Effector memory CD4-positive, alpha-beta T cell (primary cell): ENCODE measurements at places on chromosomes 12 and 14.

DNA sequence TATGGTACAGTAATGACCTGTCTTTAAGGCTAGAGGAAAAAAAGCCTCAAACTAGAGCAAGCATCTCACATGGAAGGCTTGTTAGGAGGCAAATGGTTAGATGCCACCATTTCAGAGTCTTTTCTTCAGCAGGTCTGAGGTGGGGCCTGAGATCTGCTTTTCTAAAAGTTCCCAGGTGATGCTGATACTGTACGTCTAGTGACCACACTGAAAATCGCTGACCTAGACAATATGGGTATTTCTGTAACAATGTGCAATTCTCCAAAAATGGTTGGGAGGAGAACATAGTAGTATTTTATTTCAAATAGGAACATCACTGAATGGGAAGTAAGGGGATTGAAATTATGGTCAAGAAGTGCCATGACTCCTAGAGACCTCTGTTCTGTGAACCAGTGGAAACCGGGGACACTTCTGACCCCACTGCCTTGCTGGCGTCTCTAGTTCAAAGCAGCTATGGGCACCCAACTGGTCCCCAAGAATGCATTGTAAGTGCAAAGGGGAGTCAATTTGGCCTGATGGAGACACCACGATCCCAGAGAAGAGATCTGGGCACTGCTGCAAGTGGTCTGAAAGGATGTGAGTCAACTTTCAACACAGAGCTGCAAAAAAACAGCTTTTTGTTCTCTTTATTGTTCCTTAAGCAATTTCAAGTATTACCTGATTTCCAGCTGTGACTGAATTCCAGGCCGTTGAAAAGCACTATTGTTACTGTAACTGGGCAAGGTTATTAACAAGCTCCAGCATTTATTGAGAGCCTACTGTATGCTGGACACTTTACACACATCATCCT lies 54.4 kb upstream of the PLEKHG7 start:
- no peak for DNase-seq

- DNase-seq: peak; percentile 66
Measured at GRCh38 chr14:75982266-75983018, 647 bp upstream of the TGFB3 start.

- DNase-seq: no peak
Measured at GRCh38 chr14:63283884-63284248, 34.9 kb downstream of the GPHB5 start.

GRCh38 chr12:52349196-52349595 lies 18.1 kb downstream of the KRT85 start:
- DNase-seq: no peak

DNA sequence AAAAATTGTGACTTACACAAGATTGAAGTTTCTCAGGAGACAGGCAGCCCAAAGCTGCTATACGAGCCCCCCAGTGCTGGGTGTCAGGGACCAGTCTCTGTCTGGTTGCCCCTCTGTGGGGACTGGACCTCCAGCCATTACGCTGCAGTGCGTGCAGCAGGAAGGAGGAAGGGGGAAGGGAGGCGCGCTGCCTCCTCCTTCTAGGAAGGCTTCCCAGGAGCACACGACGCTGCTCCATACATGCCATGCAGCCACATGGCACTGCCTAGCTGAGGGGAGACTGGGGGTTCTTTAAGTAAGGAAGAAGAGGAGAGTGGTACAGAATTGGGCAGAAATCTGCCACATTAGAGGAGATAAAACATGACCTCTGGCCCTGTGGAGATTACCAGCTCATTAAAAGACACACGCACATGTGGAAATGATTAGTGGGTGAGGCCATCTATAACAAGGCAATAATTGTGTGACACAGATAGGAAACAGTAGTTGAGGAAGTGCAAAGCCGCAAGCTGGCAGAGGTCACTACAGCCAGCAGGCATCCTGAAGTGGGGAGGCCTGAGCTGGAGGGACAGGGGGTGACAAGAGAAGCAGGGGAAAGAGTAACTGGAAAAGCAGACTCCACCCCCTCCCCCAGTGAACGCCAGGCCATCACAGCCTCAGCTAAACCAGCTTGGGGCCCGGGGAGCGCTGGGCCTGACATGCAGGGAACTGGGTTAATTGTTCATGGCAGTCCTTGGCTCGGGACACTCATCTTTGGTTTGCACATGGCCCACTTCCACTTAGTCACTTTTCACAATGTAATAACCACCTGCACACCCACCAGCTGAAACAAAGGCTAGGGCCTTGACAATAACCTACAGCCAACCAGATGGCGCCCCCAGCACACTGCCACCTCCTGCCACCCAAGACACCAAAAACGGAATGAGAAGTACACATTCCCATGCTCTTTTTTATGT lies 39.6 kb downstream of the CCDC88C start:
- DNase-seq: no peak

DNA sequence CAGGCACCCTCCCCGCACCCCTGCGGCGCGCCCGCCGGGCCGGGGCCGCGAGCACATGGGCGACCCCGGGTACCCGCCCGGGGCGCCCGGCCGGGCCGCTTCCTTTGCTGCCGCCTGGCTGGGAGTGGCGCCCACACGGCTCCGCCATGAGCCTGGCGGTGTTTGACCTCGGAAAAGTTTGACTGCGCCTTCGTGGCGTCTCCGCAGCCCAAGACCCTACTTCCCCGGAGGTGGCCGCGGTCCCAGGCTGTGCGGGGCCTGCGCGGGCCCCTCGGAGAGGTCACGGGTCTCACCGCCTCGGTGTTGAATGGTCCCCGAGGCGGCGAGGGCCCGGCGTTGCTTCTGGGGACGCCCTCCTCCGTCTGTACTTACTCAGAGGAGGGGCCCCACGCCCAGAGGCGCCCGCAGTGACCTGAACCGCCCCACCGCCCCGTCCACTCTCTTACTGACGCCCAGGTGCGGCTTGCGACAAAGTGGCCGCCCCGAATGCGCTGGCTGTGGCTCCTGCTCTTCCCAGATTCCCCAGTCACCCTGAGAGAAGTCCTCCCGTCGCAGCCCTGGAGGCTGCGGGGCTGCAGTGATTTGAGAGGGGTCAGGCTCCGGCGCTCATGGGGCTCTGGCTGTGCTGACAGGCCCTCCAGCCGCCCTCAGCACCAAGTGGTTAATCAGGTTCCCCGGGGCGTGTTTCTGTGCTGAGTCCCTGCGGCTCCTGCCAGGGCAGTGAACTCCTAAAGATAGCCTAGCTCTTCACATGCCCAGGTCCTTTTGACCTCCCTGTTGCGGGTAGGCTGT lies 5.8 kb downstream of the KMT5A start:
- no peak for DNase-seq

DNA sequence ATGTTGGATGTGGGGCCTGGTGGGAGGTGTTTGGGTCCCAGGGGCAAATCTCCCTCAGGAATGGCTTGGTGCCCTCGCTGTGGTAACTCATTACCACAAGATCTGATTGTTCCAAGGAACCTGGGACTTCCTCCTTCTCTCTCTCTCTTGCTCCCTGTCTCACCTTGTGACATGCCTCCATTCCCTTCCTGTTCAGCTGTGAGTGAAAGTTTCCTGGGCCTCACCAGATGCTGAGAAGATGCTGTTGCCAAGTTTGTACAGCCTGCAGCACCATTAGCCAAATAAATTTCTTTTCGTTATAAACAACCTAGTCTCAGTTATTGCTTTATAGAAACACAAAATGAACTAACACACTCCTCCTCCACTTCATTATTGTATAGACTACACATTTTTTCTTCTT lies 759.8 kb upstream of the MDGA2 start:
- DNase-seq: no peak

- DNase-seq: no peak
Measured at GRCh38 chr12:108722992-108723766, 8.1 kb downstream of the CORO1C start.

DNA sequence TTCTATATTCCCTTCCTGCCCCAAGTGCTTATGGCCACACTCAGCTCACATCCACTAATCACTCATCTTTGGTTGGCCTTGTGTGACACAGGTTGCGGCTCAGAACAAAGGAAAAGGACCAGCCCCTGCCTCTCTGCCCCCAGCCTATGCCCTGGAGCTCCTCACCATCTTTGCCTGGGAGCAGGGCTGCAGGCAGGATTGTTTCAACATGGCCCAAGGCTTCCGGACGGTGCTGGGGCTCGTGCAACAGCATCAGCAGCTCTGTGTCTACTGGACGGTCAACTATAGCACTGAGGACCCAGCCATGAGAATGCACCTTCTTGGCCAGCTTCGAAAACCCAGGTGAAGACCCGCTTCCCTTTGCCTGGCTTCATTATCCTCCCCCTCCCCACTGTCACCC lies 15.8 kb upstream of the OAS2 start:
- no peak for DNase-seq

- no peak for DNase-seq
Measured at GRCh38 chr12:7959278-7959677, 23.3 kb upstream of the SLC2A3 start.

DNA sequence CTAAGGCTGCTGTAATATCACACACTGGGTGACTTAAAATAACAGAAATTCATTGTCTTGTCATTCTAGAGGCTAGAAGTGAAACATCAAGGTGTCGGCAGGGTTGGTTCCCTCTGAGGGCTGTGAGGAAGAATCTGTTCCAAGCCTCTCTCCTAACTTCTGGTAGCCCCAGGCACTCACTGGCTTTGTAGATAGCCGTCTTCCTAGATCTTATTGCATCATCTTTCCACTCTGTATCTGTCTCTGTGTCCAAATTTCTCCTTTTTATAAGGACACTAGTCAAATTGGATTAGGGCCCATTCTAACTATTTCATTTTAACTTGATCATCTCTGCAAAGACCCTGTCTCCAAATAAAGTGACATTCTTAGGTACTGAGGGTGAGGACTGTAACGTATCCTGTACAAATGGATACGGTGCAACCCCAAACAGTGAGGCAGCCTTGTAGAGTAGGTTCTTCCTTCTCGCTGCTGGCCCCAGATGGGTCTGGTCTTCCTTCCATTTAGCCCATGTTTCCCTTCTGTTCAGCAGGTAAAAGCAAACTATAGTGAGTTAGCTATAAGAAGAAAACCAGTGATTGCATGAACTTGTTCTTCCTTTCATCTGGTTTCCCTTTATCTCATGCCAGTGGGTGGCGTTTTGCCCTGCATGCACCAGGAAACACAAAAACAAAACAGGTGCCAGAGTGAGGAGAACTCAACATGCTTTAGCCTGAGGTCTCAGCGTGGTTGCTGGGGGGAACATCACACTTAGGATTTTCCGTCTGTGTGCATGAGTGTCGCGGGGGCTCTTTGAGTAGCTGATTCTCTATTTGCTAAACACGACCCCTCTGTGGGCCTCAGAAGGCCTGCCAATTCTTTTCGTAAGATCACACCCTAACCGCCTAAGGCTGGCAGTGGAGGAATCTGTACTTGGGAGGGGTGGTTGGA lies 19.5 kb downstream of the TTC9 start:
- DNase-seq: peak; percentile 25

GRCh38 chr12:47396902-47397663 lies 308.7 kb downstream of the RPAP3 start:
- DNase-seq: peak; percentile 2

- no peak for DNase-seq
Measured at GRCh38 chr14:73727166-73727565, 13.0 kb upstream of the PNMA1 start.

GRCh38 chr12:52427083-52427482 lies 7.1 kb downstream of the KRT75 start:
- DNase-seq: no peak

- DNase-seq: no peak
Measured at GRCh38 chr14:72714094-72714493, 179.8 kb downstream of the DPF3 start.

DNA sequence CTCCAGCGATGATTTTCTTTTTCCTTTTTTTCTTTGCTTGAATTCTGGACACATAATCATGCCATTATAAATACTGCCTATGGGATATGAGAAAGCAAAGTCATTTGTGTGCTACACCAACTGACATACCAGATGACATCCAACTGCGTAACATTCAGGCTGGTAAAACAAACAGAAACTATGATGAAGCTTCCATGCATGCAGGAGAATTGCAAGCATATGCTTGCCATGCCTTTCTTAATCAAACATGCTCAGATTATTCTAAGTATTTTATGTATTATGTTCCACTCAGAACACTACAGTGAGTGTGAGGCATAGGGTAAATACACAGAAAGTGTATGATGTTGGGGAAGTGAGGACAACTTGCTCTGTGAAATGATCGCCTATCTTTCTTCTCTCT lies 97.4 kb downstream of the C12orf50 start:
- no peak for DNase-seq

- DNase-seq: no peak
Measured at GRCh38 chr12:1013618-1014489, 22.8 kb downstream of the ERC1 start.

- DNase-seq: no peak
Measured at GRCh38 chr12:21725731-21726130, 48.8 kb downstream of the KCNJ8 start.

DNA sequence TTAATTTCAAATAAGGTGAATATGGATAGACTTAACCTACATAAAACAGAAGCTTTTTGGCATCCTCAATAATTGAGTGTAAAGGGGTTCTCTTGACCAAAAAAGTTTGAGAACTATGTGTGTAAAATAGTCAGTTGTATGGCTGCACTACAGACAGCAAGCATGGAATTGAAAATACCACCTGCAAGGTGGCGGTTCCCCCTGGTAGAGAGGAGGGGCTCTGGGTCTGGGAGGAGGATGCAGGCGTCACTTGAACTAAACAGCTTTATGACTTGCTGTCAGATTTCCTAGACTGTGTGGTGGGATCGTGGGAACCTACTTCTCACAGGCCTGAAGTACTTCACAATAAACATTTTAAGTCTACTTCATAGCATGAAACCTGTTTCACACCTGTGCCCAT lies 6.3 kb downstream of the EVL start:
- no peak for DNase-seq

DNA sequence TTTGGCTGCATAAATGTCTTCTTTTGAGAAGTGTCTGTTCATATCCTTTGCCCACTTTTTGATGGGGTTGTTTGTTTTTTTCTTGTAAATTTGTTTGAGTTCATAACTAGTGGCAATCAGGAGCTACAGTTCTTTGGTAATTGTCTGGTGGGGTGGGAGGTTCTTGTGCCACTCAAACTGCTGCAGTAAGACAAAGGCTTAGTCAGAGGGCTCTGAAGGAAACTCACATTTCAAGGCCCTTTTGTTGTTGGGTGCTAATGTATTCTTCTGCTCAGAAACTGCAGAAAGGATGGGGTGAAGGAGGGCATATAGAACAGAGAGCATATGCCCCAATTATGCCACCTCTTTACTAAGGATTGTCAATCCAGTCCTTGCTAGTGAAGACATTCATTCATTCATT lies 21.9 kb downstream of the MYRFL start:
- DNase-seq: no peak

GRCh38 chr12:121653999-121654398 lies 15.5 kb downstream of the MORN3 start:
- no peak for DNase-seq

DNA sequence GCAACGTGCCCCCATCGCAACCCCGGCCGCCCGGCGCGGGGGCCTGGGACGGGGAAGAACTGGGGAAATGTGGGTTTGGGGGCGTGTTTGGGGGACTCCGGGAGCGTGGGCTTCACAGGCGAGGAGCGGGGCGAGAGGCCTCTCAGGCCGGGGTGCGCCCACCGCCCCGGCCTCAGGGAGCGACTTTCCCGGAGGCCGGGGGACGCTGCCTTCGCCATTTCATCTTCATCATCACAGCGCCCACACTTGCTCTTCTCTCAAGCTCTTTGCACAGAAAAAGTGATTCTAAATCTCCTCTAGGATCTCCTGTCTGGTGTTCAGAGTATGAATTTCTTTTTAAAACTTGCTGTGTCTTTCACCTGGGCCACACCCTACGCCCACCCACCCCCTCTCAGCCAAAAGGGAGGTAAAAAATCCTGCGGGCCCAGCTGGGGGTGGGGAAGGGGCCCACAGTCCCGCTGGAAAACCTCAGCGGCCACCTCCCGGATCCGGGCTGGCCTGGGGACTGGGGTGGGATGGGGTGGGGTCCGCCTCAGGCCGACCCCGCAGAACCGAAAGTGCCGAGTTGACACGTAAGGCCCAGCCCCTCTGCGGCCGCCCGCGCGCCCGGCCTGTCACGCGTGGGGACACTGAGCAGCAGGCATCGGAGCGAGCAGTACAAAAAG lies 7.4 kb downstream of the CDKN1B start:
- no peak for DNase-seq
